Adrenal gland (tissue), 19 donors: ENCODE measurements at places on chromosomes 5 and 9. TPM values are rescaled to one million over a fixed set of nuclear protein-coding genes. Genes with fewer than 3 reads are reported as not detected.

DNA sequence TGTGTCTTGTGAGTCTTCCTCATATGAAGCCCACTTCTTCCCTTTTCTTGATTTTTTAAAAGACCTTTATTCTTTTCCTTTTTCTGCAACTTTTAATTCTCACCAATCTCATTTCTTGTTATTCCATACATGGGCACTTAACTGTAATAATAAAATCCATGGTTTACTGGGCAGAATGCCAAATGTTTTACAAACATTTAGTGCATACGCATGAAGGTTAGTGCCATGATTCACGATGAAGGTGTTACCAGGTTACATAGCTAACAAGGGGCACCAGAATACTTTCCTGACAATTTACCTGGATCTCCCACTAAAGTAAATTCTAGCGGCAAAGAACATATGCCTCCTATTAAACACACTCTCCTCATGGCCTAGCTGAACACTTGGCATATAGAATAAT is 28.5 kb downstream of the MAN2A1 start:
- DNase-seq, result no peak

DNA sequence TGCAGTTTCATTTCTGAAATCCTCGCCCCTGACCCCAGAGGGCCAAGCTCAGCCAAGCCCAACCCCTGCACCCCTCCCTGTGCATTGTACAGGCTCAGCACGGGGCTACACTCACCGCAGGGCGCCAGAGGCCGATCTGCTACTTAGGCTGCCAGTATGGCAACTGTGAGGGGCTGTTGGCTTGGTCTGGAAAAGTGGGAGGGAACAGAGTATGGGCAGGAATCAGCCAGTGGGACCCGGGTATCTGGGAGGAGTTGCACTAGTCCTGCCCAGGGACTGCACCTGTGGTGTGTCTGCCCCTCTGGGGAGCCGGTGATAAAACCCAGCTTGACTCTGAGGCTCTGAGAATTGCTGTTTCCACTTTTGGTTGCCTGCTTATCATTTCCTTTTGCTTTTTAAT is 167.4 kb upstream of the KIF2A start:
- DNase-seq, result no peak

The MARCOL gene
- not detected for total RNA-seq

- DNase-seq, result no peak
These were observed 476.3 kb downstream of the RAB3C start for GRCh38 chr5:59058969-59059687.

The APBA1 gene
- total RNA-seq, result 4.0 TPM

DNA sequence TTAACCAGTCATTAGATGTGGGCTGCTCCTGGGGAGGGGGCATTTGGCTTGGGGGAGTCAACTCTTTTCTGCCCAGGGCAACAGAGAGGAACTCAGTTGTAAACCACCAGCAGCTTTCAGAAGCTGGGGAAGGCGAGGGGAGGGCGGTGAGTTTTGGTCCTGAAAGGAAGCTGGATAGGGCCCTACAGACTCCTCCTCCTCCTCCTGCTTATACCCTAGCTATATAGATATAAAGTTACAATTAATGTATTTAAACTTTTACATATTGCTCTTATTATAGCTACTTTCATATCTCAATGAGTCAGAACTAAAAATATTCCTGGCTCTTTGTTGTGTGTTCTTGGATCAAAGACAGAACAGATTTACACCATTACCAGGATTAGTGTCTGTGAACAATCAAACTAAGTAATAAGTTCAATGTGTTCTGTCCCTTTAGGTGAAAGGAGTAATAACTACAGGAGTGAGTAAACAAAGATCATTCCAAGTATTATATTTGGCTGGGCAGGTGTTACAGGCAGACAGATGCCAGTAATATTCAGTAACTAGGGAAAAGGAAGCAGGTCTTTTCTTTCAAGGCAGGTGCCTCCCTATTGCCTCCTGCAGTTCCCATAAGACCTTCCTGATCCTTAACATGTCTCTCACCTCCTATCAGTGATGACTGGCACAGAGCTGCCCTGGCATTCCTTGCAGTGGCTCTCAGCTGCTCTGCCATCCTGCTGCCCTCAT is 20.5 kb upstream of the VPS13A start:
- DNase-seq, result no peak
